Anterior cingulate cortex (tissue), 58 donors: ENCODE measurements at places on chromosomes 16 and 17.

DNA sequence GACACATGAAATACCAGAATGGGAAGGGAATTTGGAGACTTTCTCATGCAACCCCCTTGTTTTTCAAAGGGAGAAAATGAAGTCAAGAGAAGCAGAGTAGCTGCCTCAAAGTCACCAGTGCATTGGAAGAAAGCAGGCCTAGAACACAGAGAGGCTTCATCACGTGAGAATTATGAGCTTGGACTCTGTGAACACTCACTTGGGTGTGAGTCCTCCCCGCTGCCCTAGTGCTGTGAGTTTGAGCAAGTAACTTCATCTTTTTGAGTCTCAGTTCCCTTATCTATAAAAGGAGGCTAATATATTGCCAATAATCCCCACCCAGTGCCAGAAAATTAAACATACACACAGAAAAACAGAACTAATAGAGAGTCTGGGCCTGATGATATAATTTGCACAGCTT lies 315.8 kb downstream of the XYLT1 start:
- no peak for DNase-seq

GRCh38 chr17:44467108-44467507 lies 36.1 kb downstream of the GPATCH8 start:
- DNase-seq, result no peak

DNA sequence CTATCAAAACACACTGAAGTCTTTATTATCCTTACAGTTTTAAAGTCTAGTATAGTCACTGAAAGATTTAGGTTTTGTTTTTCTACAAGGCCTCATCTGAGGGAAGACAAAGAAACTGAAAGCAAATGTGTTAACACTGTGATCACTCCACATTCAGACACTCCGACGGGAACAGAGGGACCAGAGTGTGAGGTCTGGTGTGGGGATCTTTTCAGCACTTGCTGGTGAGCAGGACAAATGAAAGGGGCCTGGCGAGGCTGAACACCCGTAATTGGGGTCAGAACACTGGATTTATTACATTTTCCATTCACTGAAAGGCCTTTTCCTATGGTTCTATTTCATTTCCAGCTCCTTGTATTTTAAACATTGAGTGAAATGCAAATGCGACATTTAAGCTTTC lies 910.5 kb downstream of the CDH11 start:
- DNase-seq, result no peak

DNA sequence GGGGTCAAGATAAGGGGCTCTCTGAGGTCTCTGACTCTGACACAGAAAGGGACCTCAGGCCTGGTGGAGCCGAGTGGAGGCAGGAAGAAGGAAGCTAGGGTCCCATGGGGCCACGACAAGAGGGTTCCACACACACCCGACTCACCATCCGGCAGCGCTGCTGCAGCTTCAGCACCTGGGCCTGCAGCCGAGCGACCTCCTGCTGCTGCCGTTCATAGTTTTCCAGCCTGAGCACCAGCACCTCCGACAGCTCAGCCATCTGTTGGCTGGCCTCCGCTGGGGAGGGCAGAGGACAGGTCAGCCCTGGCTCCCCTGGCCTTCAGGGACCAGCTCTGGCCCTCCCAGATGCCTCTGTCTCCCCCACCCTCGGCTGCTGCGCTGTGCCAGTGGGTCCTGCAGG lies 6.4 kb downstream of the HAP1 start:
- DNase-seq, result no peak

- DNase-seq, result no peak
Observed at GRCh38 chr16:73021866-73022495, 25.9 kb downstream of the ZFHX3 start.

DNA sequence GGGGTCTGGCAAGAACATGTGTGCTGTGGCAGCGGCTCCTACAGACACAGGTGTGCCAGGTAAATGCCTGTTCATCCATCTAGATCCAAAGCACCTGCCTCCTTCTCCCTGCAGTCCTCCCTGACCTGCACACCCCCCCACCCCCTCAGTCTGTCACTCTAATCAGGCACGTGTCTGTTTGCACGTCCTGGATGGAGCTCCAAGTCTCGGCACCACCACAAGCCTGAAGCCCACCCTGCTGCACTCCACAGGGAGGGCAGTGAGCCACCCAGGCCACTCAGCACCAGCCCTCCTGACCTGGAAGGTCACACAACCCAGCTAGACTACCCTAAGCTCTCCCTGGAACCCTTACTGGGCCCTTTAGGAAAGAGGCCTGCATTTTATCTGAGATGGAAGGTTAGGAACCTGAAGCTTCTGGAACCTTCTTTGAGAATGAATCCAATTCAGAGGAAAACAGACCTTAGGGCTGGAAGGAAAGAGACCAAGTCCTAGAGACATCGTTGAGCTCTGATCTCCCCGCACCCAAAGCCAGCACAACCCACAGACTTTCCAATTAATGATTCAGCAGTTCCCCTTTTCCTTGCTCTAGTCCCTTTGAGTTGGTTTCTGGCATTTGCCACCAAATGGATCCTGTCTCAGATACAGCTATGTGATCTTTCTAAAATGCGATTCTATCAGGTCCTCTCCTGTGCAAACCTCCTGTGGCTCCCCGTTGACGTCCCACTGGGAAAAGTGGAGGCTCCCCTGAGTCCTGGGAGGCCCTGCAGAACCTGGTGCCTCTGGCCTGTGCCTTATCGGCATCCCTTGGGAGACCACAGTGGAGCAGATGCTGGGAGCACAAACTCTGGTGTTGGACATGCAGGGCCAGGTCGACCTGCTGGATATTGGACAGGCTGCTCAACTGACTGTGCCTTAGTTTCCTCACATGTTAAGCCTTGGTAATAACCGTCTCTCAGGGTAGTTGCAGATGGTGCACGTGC lies 67.9 kb downstream of the PRMT7 start:
- DNase-seq, result no peak

- no peak for DNase-seq
Observed at GRCh38 chr16:54422569-54422978, 136.0 kb upstream of the IRX3 start.

- no peak for DNase-seq
Observed at GRCh38 chr16:68487669-68488068, 39.4 kb upstream of the SMPD3 start.

DNA sequence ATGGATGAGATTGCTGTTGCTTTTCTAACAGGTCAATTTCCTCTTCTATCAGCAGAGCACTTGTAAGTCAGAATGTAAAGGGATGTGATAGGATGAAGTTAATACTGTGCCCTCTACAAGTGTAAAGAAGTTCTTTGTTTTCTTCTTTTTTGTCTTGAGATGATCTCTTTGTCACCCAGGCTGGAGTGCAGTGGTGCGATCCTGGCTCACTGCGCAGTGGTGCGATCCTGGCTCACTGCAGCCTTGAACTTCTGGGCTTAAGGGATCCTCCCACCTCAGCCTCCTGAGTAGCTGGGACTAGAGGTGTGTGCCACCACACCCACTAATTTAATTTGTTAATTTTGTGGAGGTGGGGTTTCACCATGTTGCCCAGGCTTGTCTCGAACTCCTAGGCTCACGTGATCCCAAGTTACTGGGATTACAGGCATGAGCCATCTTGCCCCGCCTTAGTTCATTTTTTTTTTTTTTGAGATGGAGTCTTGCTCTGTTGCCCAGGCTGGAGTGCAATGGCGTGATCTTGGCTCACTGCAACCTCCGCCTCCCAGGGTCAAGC lies 21.6 kb upstream of the KPNB1 start:
- no peak for DNase-seq

- DNase-seq, result no peak
Observed at GRCh38 chr16:88934066-88934667, 42.8 kb downstream of the CBFA2T3 start.

GRCh38 chr16:56289416-56289815 lies 98.1 kb downstream of the GNAO1 start:
- no peak for DNase-seq

GRCh38 chr17:78991906-78992532 lies 12.3 kb upstream of the LGALS3BP start:
- DNase-seq, result no peak

GRCh38 chr16:30998852-30999761 lies 11.3 kb downstream of the STX1B start:
- DNase-seq, result no peak

GRCh38 chr16:6897876-6898485 lies 434.7 kb upstream of the RBFOX1 start:
- no peak for DNase-seq

DNA sequence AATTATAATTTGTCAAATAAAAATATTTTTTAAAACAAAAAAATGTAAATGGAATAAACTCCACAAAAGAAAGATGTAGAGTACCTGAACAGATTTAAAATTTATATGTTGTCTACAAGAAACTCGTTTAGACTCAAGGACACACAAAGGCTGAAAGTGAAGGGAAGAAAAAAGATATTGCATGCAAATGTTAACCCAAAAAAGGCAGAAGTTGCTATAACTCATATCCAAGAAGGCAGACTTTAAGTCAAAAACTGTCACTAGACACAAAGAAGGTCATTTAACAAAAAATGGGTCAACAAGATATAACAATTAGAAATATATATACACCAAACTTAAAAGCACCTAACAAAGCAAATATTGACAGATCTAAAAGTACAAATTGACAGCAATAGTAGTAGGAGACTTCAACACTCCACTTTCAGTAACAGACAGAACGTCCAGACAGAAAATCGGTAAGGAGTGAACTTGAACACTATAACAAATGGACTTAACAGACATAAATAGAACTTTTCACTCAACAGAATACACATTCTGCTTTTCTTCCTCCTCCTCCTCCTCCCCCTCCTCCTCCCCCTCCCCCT lies 40.8 kb upstream of the MYLK3 start:
- DNase-seq, result no peak

DNA sequence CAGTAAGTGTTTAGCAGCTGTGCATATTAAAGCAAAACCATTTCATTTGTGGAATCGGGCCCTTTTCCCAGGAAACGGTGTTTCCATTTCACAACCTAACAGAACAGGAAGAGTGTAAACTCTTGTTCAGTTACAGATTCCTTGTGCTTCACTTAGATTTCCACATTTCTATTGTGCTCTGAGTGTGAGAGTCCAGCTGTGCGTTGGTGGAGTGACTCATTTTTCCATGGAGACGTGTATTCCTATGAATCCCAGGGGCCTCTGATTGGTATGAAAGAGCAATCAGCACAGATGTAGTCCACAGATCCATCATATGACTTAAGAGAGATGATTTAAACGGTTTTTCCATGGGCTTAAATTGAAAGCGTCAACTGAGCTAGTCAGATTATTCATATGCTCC lies 13.3 kb upstream of the CAVIN1 start:
- DNase-seq, result no peak

- DNase-seq, result no peak
Observed at GRCh38 chr17:17139972-17140589, 66.1 kb downstream of the PLD6 start.

GRCh38 chr16:23967775-23968174 lies 132.0 kb downstream of the PRKCB start:
- DNase-seq, result no peak

DNA sequence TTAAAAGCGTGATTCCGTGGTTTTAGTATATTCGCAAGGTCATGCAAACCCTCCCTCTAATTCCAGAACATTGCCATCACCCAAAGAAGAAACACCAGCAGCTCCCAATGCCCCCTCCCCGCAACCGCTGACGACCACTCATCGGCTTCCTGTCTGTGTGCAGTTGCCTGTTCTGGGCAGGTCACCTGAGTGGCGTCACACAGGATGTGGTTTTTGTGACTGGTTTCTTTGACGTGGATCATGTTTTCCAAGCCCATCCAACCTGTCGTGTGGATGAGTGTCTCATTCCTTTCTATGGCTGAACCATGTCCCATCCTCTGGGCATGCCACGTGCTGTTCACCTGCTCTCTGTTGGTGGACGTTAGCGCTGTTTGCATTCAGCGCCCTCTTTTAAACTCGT lies 8.2 kb upstream of the ATP2C2 start:
- DNase-seq, result no peak

DNA sequence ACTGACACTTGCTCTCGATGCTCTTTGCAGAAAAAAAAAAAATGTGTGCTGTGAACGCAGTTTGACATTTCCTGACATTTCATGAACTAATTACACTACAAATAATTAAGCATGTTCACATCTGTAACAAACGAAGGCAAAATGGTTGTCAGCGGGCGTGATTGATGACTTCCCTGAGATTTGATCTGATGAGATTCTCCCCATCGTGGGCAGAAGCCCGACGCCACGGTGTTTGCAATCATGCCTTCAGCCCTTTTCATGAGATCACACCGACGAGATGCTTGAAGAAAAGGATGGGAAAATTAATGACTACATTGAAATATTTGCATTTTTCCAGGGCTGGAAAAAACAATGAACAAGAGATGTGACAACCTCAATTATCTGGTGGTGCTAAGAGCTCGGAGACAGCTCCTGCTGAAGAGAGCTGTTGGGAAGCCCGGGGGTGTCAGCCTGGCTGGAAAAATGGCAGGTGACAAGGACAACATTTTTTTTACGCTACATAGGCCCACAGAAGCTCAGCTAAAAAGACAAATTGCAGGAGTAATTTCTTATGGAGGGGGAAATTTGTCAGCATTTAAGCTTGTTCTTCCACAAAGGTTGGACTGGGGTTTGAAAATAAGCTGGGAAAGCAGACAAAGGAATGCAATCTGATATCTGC lies 259.4 kb upstream of the IRX3 start:
- DNase-seq, result no peak

DNA sequence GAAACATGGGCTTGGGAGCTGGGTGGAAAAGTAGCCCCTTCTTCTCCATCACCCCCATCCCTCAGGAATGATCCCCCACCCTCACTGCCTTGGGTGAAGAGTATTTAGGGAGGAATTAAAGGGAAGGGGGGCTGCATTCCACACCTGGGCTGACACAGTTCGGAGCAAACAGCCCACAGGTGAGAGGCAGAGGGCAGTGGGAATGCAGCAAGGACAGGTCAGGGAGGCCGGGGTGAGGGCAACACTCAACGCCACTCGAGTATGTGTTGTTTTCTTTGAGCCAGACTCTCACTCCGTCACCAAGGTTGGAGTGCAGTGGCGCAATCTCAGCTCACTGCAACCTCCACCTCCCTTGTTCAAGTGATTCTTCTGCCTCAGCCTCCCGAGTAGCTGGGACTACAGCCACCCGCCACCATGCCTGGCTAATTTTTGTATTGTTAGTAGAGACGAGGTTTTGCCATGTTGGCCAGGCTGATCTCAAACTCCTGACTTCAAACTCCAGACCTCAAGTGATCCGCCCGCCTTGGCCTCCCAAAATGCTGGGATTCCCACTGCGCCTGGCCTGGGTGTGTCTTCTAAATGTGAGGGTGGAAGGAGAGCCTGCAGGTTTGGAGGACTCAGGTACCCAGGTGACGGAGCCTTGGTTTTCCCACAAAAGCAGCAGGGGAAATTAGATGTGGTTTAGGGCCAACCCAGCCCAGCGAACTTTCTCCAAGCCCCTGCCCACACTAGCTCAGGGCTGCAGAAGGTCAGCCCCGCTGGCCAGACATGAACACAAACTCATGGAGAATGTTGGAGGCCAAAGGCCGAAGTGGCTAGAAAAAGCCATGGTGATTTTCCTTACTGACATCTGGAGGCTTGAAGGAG lies 21.2 kb upstream of the ITGA3 start:
- no peak for DNase-seq

GRCh38 chr17:66549731-66550207 lies 247.4 kb downstream of the PRKCA start:
- no peak for DNase-seq

DNA sequence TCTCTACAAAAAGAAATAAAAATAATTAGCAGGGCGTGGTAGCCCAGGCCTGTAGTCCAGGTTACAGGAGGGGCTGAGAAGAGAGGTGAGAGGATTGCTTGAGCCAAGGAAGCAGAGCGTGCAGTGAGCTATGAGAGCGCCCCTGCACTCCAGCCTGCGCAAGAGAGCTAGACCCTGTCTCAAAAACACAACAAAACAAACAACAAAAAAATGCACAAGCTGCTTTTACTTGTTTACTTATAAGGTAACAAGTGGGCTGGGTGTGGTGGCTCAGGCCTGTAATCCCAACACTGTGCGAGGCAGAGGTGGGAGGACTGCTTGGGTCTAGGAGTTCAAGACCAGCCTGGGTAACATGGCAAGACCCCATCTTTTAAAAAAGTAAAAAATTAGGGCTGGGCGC lies 1.7 kb downstream of the CYTH1 start:
- DNase-seq, result no peak
